ENCODE measurements at places on chromosomes 16 and 17.

DNA sequence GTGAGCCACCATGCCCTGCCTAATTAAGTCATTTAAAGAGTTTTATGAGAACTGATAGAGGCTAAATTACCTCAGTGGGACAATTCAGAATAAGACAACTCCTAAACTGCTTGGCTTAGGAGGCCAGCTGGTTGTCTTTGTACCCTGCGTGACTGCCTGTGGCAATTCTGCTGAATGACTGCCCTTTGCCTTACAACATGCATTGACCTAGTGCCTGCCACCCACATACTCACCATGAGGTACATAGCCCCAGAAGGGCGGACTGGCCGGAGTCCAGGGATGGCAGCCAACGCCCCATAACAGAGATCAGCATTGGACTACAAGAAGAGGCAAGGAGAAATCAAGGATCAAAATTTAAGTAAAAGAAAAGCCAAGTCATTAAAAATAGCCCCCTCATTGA lies 7.3 kb downstream of the TAT start:
- DNase-seq, result no peak
- H3K4me1 ChIP-seq, result peaks cover 4% of the 10 kb centered on the region
- peaks cover 4% of the 10 kb centered on the region for H3K27me3 ChIP-seq
- H3K27ac ChIP-seq, result no peak overlapping the region

DNA sequence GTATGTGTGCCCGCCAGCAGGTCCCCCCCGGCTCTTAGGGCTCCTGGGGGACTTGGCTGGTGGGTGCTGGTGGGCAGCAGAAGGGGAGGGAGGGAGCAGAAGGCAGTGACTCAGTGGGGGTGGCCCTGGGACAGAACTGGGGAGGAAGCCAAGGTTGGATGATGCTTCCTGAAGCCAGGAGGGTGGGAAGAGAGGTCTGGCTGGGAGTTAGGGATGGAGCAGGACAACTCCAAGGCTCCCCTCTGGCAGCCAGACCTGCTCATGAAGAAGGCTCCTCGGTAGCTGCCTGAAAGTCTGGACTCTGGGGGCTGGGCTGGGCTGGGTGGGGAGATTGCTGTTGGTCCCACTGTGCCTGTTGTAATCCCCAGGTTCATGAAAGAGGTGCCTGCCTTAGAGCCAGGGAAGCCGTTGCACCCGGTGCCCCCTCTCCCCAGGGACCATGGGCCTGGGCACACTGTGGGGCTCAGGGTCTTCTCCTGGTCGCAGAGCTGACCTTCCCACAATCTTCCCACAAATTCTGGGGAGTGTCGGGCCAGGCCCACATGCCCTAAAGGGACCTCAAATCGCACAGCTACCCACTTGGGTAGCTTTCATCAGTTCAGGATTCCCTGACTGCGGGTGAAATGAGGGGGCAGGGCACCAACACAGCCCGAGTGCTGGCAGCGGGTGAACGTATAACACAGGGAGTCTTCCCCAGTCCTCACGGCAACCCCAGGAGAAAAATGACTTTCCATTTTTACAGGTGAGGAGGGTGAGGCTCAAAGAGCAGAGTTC lies 1.1 kb upstream of the PLEKHG4 start:
- DNase-seq, result no peak
- no peak overlapping the region for H3K27ac ChIP-seq
- H3K36me3 ChIP-seq, result peaks cover 12% of the 10 kb centered on the region
- H3K4me1 ChIP-seq, result peaks cover 18% of the 10 kb centered on the region

DNA sequence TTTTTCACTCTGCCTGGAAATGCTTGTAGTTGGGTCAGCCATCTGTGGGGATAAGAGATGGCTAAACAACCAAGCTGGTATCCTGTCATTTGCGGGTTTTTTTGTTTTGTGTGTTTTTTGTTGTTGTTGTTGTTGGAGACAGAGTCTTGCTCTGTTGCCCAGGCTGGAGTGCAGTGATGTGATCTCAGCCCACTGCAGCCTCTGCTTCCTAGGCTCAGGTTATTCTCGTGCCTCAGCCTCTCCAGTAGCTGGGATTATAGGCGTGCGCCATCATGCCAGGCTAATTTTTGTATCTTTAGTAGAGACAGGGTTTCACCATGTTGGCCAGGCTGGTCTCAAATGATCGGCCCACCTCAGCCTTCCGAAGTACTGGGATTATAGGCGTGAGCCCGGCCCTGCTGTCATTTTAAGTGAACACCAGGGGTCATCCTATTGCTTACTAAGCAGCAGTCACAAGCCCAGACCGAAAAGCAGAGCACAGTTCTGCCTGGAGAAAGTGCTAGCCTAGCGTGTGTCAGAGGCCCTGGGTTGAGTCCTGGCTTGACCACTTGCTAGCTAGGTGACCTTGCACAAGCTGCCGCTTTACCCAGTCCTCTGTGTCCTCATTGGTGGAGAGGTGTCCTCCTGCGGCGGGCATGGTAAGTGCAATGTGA lies 4.6 kb downstream of the SMCR8 start:
- H3K4me3 ChIP-seq, result no peak overlapping the region
- H3K27me3 ChIP-seq, result no peaks in the 10 kb centered on the region
- H3K4me1 ChIP-seq, result peaks cover 35% of the 10 kb centered on the region
- H3K27ac ChIP-seq, result no peak overlapping the region

DNA sequence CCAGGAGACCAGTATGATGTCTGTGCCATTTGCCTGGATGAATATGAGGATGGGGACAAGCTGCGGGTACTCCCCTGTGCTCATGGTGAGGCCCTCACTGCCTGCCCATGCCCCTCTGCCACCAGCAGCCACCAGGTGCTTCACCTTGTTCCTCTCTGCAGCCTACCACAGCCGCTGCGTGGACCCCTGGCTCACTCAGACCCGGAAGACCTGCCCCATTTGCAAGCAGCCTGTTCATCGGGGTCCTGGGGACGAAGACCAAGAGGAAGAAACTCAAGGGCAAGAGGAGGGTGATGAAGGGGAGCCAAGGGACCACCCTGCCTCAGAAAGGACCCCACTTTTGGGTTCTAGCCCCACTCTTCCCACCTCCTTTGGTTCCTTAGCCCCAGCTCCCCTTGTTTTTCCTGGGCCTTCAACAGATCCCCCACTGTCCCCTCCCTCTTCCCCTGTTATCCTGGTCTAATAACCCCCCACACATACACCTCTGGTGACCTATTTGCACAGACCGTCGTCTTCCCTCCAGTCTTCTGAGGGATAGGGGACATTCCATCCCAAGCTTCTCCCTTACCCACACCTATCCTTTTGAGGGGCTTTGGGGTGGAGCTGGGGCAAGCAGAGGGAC lies 3.7 kb downstream of the PFN1 start:
- H3K36me3 ChIP-seq, result peaks cover 61% of the 10 kb centered on the region
- no peak for DNase-seq
- H3K4me1 ChIP-seq, result peaks cover 36% of the 10 kb centered on the region
- H3K4me3 ChIP-seq, result peak overlapping the region; percentile 100
- H3K27ac ChIP-seq, result peak overlapping the region; percentile 99

GRCh38 chr17:58229881-58230280 lies 8.5 kb upstream of the LPO start:
- DNase-seq, result no peak
- no peak overlapping the region for H3K4me3 ChIP-seq
- no peaks in the 10 kb centered on the region for H3K4me1 ChIP-seq
- H3K27ac ChIP-seq, result no peak overlapping the region
- H3K36me3 ChIP-seq, result no peaks in the 10 kb centered on the region

DNA sequence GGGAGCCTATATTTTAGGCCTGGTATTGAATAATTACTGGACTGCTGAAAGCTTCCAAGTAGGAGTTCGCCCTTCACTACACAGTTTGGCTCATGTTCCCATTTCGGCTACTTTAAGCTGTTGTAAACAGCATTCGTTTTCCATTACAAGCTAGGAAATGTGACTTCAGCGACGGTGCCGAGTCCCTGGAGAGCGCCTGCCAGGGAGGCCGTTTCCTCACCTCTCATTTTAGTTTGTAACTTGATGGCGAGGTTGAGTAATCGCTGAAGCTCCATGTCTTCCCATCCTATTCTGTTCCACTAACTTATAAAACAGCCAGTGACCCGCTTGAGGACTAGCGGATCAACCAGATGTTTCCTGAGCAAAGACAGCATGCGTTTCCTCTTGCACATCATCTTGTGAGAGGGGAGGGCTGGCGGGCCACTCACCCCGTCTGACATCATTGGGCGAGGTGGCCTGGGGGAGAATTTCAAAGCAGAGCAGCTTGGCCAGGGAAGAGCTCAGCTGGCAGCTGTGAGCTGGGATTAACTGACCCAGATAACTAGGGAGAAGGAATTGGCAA lies 32.9 kb downstream of the PCTP start:
- H3K27me3 ChIP-seq, result no peaks in the 10 kb centered on the region
- H3K36me3 ChIP-seq, result no peaks in the 10 kb centered on the region
- H3K4me1 ChIP-seq, result peaks cover 2% of the 10 kb centered on the region
- DNase-seq, result no peak

GRCh38 chr17:79601604-79602424 lies 9.0 kb downstream of the RBFOX3 start:
- no peak for DNase-seq

DNA sequence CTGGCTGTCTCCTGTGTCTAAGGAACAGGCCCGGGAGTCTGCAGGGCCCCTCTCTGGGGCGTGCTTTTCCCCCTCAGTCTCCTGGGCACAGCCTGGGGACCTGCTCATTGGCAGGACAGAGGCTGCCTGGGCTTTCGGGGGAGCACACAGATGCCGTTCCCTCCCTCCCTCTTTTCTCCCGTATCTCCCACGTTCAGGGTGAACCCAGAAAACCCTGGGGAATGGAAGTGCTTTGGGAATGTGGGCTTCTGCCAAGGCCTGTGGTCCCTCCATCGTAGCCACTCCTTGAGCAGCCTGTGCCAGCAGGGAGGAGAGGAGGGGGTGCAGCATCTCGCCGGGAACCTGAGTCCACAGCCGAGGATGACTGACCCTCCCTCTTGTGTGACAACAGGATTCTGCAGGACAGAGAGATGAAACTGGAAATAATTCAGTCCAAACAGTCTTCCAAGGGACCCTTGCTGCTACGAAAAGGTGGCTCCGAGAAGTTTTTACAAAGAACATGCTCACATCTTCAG lies 52.0 kb downstream of the RNF213 start:
- H3K4me3 ChIP-seq, result no peak overlapping the region
- no peaks in the 10 kb centered on the region for H3K27me3 ChIP-seq
- peaks cover 74% of the 10 kb centered on the region for H3K36me3 ChIP-seq
- DNase-seq, result no peak
- no peaks in the 10 kb centered on the region for H3K4me1 ChIP-seq
- no peak overlapping the region for H3K27ac ChIP-seq

GRCh38 chr17:82775001-82775823 lies 23.3 kb downstream of the TBCD start:
- peaks cover 22% of the 10 kb centered on the region for H3K36me3 ChIP-seq
- H3K27me3 ChIP-seq, result no peaks in the 10 kb centered on the region
- no peak overlapping the region for H3K27ac ChIP-seq
- no peak overlapping the region for H3K4me3 ChIP-seq
- peaks cover 23% of the 10 kb centered on the region for H3K4me1 ChIP-seq

All from thymus (tissue), 14 donors.